ENCODE measurements at places on chromosomes 1 and 21.

DNA sequence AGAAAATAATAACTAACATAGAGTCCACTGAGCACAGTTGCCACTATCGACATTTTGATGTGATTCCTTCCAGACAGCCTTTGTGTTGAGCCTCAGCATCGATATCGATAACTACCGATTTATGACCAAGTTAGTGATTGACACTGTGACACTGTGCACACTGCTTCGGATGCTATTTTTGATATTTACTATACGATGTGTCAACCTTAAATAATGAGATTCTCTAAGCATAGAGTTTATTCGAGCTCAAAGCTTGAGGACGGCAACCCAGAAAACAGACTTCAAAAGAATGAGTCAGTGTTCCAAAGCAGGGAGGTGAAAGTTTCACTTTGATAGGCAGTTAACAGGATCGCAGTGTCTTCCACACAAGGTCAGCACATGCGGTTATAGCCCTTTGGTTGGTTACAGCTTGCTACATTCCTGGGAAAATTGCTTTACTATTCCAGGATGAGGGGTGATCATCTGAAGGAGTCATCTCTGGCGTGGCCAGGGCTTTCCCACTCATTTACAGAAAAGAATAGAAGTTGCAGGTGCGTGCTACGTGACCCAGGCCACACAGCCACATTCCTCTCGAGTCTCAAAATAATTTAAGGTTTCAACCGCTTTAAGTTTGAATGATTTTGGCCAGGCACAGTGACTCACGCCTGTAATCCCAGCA, 53.6 kb upstream of the EFHD2 start:
- DNase-seq: no peak

- DNase-seq: no peak
Measured at GRCh38 chr1:55326496-55327243, 111.5 kb upstream of the USP24 start.

- no peak for DNase-seq
Measured at GRCh38 chr1:203153989-203154821, 21.4 kb downstream of the MYBPH start.

GRCh38 chr1:11514366-11514765, 35.4 kb downstream of the DISP3 start:
- DNase-seq: no peak

GRCh38 chr21:29481641-29482040, 182.9 kb downstream of the BACH1 start:
- no peak for DNase-seq
